ENCODE measurements at places on chromosomes 16 and 17.

GRCh38 chr17:65824901-65825300, 263.5 kb upstream of the AXIN2 start:
- no peak for DNase-seq

- DNase-seq, result no peak
Measured at GRCh38 chr17:42817866-42818265, 6.2 kb downstream of the BECN1 start.

DNA sequence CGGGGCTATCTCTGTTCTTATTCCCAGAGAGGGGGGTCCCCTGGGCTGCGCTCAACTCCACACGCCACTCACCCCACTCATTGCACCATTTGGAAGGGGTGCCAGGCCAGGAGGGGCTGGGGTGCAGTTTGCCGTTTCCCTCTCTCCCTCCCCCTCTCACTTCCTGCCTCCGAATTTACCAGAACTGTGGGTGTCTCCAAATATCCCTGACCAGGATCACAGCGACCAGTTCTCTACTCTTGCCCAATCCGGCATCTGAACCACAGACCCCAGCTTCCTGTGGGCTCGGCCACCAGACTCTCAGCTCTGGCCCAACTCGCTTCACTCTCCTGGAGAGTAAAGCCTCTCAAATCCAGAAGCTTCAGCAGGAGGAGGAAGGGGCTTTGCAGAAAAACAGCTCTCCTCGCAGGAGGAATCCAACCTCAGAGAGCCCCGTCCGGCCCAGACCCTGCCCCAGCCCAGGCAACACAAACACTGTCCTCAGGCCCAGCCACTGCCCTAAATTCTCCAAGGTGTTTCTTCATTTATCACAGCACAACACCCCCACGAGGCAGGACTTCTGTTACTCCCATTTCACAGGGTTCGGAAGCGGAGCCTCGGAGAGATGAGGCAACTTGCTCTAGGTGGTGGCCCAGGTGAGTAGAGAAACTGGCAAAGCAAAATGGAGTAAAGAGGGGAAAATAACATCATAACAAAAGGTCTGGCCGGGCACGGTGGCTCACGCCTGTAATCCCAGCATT, 423 bp upstream of the ASGR2 start:
- DNase-seq, result no peak

GRCh38 chr17:80947200-80947940, 44.3 kb upstream of the CHMP6 start:
- DNase-seq, result no peak

GRCh38 chr17:57313097-57313835, 56.9 kb downstream of the MSI2 start:
- DNase-seq, result no peak

DNA sequence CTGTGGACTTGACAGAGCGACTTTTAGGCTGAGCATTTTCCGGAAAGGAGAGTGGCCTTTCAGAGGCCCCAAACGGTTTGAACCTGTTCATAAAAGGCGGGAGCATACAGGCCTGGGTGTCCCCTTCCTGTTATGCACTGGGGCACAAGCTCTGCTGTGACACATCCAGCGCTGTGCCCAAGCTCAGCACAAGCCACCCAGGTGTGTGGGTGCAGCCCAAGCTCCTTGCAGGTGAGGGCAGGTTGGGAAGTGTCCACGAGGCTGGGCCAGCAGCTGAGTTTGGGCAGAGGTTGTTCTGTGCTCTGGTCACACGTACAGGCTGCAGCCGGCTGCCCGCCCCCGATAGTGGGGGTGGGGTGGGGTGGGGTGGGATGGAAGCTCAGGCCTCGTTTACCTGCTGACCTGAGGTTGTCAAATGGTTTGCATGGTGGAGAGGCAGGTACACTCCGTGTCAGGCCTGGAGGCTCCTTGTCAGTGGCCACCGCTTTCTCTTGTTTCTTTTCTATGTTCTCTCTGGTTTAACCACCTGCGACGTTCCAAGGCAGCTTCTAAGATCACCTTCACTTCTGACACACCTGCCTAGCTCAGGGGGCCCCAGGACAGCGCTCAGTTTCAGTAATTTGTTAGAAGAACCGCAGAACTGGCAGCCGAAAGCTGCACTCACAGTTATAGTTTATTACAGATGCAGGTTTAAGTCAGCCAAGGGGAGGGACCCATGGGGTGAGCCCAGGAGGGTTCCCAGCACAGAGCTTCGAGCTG, 194.7 kb upstream of the CIBAR2 start:
- DNase-seq, result no peak

DNA sequence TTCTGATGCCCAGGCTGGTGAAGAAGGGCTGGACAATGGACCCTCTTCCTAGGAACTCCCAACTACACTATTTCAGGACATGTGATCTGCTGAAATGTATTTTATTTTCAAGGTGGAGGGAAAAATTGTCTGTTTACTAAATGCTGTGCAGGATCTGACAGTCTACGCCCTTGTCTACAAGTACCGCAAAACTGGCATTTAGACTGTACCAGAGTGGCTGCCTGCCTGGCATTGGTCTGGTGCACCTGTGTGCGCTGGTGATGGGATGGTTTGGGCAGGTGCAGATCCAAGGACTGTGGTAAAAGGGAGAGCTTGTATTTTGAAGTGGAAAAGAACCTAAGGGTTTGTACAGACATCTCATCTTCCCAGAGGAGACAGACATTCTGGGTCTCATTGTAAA, 79.7 kb downstream of the AIPL1 start:
- no peak for DNase-seq

- no peak for DNase-seq
Measured at GRCh38 chr17:57856792-57857620, 7.2 kb upstream of the MRPS23 start.

DNA sequence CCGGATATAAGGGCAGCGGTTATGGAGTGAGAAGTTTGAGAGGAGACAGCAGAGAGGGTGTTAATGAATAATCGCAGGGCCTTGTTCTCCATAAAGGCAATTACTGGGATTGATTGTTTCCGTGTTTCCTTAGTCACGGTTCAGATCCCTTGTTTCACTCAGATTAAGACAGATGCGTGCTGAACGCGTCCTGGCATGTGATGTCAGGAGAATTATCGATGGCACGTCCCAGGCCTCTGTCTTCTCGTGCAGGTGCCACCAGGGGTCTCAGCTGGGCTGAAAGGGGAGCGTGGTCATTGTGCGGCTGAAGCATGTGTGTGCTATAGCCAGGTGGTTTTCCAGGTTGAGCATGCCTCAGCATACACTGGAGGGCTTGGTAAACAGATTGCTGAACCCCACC, 142.4 kb upstream of the NOL11 start:
- DNase-seq, result peak; percentile 53

- DNase-seq, result no peak
Measured at GRCh38 chr17:68564415-68565111, 36.6 kb downstream of the FAM20A start.

DNA sequence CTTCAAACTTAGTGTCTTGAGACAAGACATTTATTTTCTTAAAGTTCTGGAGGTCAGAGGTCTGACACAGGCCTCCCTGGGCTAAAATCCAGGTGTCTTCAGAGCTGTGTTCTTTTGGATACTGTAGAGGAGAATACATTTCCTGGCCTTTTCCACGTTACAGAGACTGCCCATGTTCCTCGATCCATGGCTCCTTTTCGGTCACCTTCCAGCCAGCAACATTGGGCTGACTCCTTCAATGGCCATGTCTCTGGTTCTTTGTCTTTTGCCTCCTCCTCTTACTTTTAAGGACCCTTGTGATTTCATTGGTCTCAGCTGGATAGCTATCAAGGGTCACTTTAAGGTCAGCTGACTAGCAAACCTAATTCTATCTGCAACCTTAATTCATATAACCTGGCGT, 212.4 kb downstream of the WWOX start:
- no peak for DNase-seq

DNA sequence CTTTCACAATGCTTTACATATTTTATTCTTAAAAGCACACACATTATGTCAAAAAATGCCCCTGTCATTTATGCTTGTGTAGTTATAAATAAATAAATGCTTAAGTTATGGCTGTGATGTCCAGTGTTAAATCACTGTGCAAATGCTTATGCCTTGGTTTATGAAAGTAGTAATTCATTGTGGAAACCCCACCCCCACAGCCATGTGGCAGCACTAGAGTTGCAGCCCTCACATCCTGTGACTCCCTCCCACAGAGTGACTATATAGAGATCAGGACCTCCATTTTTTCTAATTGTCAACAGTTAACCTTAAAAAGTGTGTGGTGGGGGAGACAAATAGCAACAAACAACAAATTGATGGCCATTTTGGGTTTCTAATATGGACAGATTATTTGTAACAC, 2.4 kb downstream of the SKAP1 start:
- DNase-seq, result no peak

- DNase-seq, result no peak
Measured at GRCh38 chr17:72520665-72521303, 400.0 kb downstream of the SOX9 start.

DNA sequence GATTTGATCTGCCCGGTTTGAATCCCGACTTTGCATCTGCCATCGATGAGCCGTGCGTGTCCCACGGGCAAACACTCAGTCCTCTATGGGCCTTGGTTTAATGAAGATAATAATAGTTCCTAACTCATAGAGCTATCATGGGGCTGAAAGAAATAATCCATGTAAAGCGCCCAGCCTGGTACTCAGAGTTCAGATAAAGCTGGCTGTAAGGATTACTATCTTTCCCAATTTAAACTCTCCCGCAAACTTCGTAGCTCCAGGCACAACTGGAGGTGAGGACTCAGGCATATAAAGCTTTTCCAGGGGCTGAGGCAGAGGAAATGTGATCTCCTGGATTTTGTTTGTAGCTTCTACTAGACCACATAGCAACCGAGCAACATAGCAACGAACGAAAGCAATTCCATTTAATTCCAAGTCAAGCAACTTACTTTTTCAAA, 16.3 kb downstream of the ALOX15 start:
- DNase-seq, result peak; percentile 71

- DNase-seq, result no peak
Measured at GRCh38 chr16:80569440-80570105, 28.8 kb downstream of the DYNLRB2 start.

- DNase-seq, result no peak
Measured at GRCh38 chr17:77373299-77374169, 232.8 kb downstream of the SEC14L1 start.

- no peak for DNase-seq
Measured at GRCh38 chr16:19844945-19845641, 39.6 kb downstream of the GPRC5B start.

DNA sequence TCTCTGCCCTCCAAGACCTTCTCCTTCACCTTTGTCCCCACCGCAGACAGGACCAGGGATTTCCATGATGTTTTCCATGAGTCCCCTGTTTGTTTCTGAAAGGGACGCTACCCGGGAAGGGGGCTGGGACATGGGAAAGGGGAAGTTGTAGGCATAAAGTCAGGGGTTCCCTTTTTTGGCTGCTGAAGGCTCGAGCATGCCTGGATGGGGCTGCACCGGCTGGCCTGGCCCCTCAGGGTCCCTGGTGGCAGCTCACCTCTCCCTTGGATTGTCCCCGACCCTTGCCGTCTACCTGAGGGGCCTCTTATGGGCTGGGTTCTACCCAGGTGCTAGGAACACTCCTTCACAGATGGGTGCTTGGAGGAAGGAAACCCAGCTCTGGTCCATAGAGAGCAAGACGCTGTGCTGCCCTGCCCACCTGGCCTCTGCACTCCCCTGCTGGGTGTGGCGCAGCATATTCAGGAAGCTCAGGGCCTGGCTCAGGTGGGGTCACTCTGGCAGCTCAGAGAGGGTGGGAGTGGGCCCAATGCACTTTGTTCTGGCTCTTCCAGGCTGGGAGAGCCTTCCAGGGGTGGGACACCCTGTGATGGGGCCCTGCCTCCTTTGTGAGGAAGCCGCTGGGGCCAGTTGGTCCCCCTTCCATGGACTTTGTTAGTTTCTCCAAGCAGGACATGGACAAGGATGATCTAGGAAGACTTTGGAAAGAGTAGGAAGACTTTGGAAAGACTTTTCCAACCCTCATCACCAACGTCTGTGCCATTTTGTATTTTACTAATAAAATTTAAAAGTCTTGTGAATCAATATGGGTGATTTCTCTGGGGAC, 12.2 kb downstream of the CX3CL1 start:
- DNase-seq, result no peak

GRCh38 chr17:79136596-79136995, 62.0 kb downstream of the ENGASE start:
- DNase-seq, result no peak

DNA sequence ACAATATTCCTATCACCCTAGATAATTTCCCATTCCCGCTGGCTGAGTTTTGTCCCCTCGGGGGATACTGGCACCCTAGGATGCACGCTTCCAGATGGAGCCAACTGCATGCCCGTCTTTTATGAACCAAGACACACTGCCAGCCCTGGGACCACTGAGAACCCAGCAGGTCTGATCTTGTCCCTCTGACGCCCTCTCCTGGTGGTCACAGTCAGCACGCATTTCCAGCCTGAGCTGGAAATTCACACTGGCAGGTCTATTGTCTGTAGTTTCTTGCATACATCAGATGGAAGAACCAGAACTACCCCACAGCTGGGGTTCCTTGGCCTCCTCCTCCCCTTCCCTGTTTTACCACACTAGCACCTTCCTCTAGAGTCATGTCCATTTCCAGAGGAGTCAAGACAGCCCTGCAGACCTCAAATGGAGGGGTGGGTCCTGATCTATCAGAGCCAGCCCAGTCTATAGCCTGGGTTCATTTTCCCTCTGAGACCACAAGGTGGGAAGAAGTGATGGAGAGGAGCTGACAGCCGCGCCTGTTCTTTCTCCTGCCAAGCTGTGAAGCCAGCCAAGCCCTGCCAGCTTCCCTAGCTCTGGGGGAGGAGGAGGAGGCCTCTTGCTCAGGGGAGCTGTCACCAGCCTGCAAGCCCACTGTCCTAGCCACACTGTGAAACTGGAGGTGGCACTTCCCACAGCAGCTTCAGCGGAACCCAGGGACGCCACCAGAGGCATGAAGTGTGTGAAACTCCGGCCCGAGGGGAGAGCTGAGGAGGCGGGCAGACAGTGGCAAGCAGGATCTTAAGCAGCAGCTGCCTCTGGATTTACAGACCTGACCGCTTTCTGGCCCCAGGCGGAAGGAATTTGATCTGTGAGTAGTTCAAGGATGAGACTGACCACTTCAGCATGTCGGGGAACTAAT, 29.3 kb downstream of the MXRA7 start:
- DNase-seq, result peak; percentile 81

- no peak for DNase-seq
Measured at GRCh38 chr17:54944796-54945195, 23.7 kb downstream of the COX11 start.

GRCh38 chr17:43940630-43941029, 1.6 kb downstream of the PPY start:
- no peak for DNase-seq

- DNase-seq, result no peak
Measured at GRCh38 chr17:39631403-39631802, 4.7 kb downstream of the PPP1R1B start.

GRCh38 chr16:2180461-2180860, 15.9 kb downstream of the CASKIN1 start:
- DNase-seq, result no peak
